Fibroblast of skin of right quadriceps (primary cell): ENCODE measurements at places on chromosomes 7 and 10.
A peak's percentile ranks its signal among the peaks of the same experiment; 100 is the strongest.

- DNase-seq = no peak
Observed at GRCh38 chr7:133601617-133602016, 348.7 kb downstream of the EXOC4 start.

DNA sequence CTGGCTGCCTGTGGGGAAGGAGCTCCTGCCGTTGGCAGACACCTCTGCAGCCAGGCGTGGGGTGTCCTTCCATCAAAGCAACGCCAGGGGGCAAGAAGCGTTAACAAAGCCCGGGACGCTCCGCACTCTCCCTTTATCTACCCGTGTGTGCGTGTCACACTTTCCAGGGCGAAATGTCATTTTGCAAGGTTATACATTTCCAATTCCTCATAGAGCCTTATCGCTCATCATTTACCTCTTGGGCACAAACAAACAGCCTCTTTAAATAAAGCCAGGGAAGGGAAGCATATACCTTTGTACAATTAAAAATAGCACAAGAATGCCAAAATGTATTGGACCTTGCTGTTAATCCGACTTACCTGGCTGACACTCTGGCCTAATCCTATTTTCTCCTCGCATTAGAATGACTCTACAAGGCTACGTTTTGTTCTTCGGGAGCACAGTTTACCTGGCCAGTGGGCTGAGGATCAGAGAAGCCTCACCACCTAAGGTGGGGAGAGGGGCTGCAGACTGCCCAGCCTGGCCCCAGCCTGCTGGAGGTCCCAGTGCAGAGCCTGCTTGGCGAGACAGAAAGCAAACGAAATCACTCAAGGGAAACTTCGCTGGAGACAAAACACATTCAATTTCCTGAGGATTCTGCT lies 77.6 kb upstream of the EN2 start:
- peak; percentile 38 for DNase-seq

DNA sequence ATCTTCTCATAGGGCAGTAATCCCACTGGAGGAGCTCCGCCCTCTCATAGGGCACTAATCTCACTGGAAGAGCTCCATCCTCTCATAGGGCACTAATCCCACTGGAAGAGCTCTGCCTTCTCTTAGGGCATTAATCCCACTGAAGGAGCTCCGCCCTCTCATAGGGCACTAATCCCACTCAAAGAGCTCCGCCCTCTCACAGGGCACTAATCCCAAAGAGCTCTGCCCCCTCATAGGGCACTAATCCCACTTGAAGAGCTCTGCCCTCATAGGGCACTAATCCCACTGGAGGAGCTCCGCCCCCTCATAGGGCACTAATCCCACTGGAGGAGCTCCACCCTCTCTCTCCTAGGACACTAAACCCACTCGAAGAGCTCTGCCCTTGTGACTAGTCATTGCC lies 3.4 kb upstream of the FUOM start:
- no peak for DNase-seq

DNA sequence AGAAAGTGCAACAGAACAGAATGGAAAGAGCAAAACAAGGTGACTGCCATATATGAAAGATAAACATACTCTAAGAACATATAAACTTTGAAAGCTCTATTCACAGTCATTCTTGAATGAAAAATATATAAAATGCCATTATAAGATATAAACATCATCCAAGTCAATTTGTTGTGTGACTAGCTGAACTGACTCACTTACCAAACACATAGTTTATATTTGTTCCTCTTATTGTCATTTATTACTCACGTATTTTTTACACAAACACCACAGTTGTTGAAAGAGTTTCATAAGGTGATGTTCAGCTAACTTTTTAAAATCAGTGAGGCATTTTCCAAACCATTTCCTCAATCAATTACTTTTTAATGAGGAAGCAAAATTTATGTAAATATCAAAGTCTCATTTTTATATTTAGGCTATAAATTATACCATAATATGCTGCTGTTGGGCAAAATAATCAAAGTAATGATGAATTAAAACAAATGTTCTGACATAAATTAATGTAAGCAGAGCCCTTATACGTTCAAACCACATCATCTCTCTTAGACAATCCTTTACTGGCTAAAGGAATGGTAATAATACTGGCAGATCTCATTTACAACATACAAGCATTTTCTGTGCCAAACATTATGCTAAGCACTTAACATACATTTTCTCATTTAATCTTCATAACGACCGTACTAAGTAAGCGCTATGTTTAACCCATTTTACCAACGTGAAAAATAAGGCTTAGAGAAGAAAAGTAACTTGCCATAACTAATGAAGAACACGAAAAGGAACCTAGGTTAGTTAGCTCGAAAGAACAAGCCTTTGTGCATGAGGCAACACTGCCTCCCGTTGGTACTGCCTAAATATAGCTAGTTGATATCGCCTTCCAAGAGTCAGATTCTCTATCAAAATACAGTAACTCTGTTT lies 7.3 kb downstream of the LRRN3 start:
- peak; percentile 28 for DNase-seq

- DNase-seq = no peak
Observed at GRCh38 chr10:30349967-30350735, 1.1 kb upstream of the MTPAP start.

- no peak for DNase-seq
Observed at GRCh38 chr10:6133331-6134098, 44.7 kb downstream of the RBM17 start.

GRCh38 chr10:62912086-62912485 lies 95.9 kb upstream of the EGR2 start:
- no peak for DNase-seq

- no peak for DNase-seq
Observed at GRCh38 chr7:78720066-78720465, 733.4 kb downstream of the MAGI2 start.

DNA sequence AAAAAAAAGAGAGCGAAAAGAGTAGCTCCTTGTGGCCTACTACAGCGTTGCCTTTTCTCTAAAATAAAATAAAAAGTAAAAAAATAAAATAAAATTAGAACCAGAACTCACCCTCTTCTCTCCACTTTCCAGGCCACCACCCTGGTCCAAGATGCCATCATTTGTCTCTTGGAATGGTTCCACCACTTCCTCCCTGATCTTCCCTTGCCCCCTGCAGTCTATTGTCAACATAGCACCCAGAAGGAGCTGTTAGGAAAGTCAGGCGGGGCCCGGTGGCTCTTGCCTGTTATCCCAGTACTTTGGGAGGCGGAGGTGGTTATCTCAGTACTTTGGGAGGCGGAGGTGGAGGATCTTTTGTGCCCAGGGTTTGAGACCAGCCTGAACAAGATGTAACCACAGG lies 7.6 kb upstream of the GRID2IP start:
- DNase-seq = peak; percentile 36
